ENCODE measurements at places on chromosomes 5 and 9. TPM values are rescaled to one million over a fixed set of nuclear protein-coding genes. Genes with fewer than 3 reads are reported as not detected.

The LHFPL2 gene
- 30.1 TPM for total RNA-seq

DNA sequence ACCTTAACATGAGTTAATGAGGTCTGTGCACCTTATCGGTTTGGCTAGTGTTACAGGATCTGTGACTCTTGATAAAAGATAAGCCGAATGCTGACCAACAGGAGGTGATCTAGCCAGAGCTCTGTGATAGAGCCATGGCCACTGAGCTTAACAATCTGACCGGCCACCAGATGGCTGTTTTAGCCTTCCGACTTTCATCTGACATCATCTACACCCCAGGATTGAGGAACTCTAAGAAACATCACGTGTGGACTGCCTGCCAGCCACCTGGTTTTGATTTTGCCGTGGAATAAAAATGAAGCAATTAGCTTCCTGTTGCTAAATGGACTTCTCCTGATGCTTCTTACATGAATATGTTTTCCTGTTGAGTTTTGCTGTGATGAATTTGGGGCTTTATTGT is 281.3 kb downstream of the CEMIP2 start:
- no peak overlapping the region for H3K4me3 ChIP-seq
- H3K36me3 ChIP-seq: no peaks in the 10 kb centered on the region
- no peaks in the 10 kb centered on the region for H3K4me1 ChIP-seq
- DNase-seq: no peak

- no peaks in the 10 kb centered on the region for H3K27me3 ChIP-seq
- no peak overlapping the region for H3K4me3 ChIP-seq
- no peak overlapping the region for H3K27ac ChIP-seq
- H3K36me3 ChIP-seq: no peaks in the 10 kb centered on the region
- no peak for DNase-seq
Measured at GRCh38 chr5:111706345-111706744, 50.6 kb downstream of the NREP start.

The SLIT3 gene
- 80.1 TPM for total RNA-seq

GRCh38 chr9:18396102-18396728 is 77.7 kb upstream of the ADAMTSL1 start:
- no peak overlapping the region for H3K27ac ChIP-seq
- H3K4me1 ChIP-seq: peaks cover 21% of the 10 kb centered on the region
- no peak overlapping the region for H3K4me3 ChIP-seq

The PDLIM4 gene
- 50.6 TPM for total RNA-seq

DNA sequence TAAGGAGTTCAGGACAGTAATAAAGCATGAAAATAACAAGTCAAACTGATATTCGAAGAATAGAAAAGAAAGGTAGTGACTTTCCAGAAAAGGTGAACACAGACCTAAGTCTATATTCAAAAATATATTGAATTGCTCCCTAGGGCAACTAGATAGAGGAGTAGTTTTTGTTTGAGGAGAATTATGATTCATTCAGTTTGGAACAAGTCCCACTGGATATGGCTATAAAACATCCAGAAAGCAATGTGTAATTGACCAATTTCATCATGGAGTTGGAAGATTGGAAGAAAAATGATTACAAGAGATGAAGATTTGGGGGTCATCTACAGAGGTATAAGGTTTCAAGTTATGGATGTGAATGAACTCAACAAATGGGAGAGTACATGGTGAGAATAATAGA is 117.5 kb upstream of the ZNF462 start:
- no peak overlapping the region for H3K27ac ChIP-seq
- H3K4me1 ChIP-seq: no peaks in the 10 kb centered on the region
- no peaks in the 10 kb centered on the region for H3K27me3 ChIP-seq
- H3K4me3 ChIP-seq: no peak overlapping the region
- no peak for DNase-seq

The SPINK13 gene
- total RNA-seq: not detected

- DNase-seq: no peak
- no peak overlapping the region for H3K4me3 ChIP-seq
- peaks cover 3% of the 10 kb centered on the region for H3K36me3 ChIP-seq
- no peaks in the 10 kb centered on the region for H3K27me3 ChIP-seq
Measured at GRCh38 chr9:126430124-126430523, 103.5 kb downstream of the MVB12B start.

- no peak for DNase-seq
- H3K27me3 ChIP-seq: no peaks in the 10 kb centered on the region
- H3K4me3 ChIP-seq: no peak overlapping the region
- no peaks in the 10 kb centered on the region for H3K36me3 ChIP-seq
- no peaks in the 10 kb centered on the region for H3K4me1 ChIP-seq
Measured at GRCh38 chr5:39943811-39944210, 519.0 kb upstream of the DAB2 start.

The SLC4A9 gene
- not detected for total RNA-seq

DNA sequence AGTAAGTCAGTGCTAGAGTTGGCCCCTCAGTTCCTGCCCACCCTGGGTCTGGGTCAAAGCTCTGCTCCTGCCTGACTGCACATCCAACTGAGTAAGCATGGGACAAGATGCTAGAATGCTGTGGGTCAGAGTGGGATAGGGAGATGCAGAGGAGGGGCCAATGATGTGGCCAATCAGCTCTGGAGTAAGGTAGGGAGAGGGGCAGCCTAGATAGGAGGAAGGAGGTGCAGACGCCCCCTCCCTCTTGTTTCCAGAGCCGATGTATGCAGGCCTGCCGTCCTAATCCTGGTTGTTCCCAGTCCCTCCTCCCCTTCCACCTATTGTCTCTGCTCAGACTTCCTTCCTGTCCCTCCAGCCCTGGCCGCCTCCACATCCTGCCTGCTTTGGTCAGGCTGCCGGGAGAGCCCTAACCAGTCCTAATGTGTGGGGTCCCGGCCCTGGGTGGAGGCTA is 1.3 kb downstream of the ARAP3 start:
- no peaks in the 10 kb centered on the region for H3K27me3 ChIP-seq
- H3K4me1 ChIP-seq: peaks cover 31% of the 10 kb centered on the region
- peak overlapping the region; percentile 68 for H3K4me3 ChIP-seq
- H3K27ac ChIP-seq: peak overlapping the region; percentile 39
- H3K36me3 ChIP-seq: no peaks in the 10 kb centered on the region

GRCh38 chr9:135440620-135441019 is 39.0 kb upstream of the PPP1R26 start:
- no peak overlapping the region for H3K4me3 ChIP-seq
- peaks cover 16% of the 10 kb centered on the region for H3K4me1 ChIP-seq
- no peak for DNase-seq
- no peaks in the 10 kb centered on the region for H3K27me3 ChIP-seq
- no peaks in the 10 kb centered on the region for H3K36me3 ChIP-seq

GRCh38 chr5:107554776-107555424 is 115.8 kb downstream of the EFNA5 start:
- no peaks in the 10 kb centered on the region for H3K27me3 ChIP-seq
- peaks cover 2% of the 10 kb centered on the region for H3K4me1 ChIP-seq
- no peak overlapping the region for H3K27ac ChIP-seq
- H3K36me3 ChIP-seq: no peaks in the 10 kb centered on the region
- DNase-seq: no peak
- no peak overlapping the region for H3K4me3 ChIP-seq

- H3K36me3 ChIP-seq: no peaks in the 10 kb centered on the region
- DNase-seq: no peak
- no peaks in the 10 kb centered on the region for H3K27me3 ChIP-seq
- H3K27ac ChIP-seq: no peak overlapping the region
- no peaks in the 10 kb centered on the region for H3K4me1 ChIP-seq
- no peak overlapping the region for H3K4me3 ChIP-seq
Measured at GRCh38 chr9:90834828-90835595, 33.4 kb downstream of the SYK start.

- H3K27me3 ChIP-seq: no peaks in the 10 kb centered on the region
- H3K4me3 ChIP-seq: no peak overlapping the region
- no peak overlapping the region for H3K27ac ChIP-seq
Measured at GRCh38 chr9:77593528-77593927, 54.6 kb downstream of the GNA14 start.

The BARX1 gene
- not detected for total RNA-seq

The PCDHB15 gene
- 10.7 TPM for total RNA-seq

- DNase-seq: no peak
- H3K4me1 ChIP-seq: peaks cover 21% of the 10 kb centered on the region
- H3K27ac ChIP-seq: no peak overlapping the region
- H3K4me3 ChIP-seq: no peak overlapping the region
Measured at GRCh38 chr9:124855944-124856765, 2.9 kb downstream of the WDR38 start.

GRCh38 chr5:77230727-77231470 is 20.4 kb downstream of the PDE8B start:
- H3K4me1 ChIP-seq: peaks cover 8% of the 10 kb centered on the region
- no peaks in the 10 kb centered on the region for H3K27me3 ChIP-seq
- H3K36me3 ChIP-seq: no peaks in the 10 kb centered on the region
- no peak overlapping the region for H3K27ac ChIP-seq
- H3K4me3 ChIP-seq: no peak overlapping the region
- DNase-seq: no peak

The NR6A1 gene
- total RNA-seq: 0.71 TPM

- H3K4me1 ChIP-seq: no peaks in the 10 kb centered on the region
- H3K27me3 ChIP-seq: no peaks in the 10 kb centered on the region
- H3K4me3 ChIP-seq: no peak overlapping the region
- H3K36me3 ChIP-seq: no peaks in the 10 kb centered on the region
Measured at GRCh38 chr5:19169426-19169825, 818.6 kb downstream of the CDH18 start.

The RANBP6 gene
- 8.4 TPM for total RNA-seq

- no peaks in the 10 kb centered on the region for H3K27me3 ChIP-seq
- H3K36me3 ChIP-seq: no peaks in the 10 kb centered on the region
- peaks cover 40% of the 10 kb centered on the region for H3K4me1 ChIP-seq
- DNase-seq: no peak
- H3K27ac ChIP-seq: no peak overlapping the region
Measured at GRCh38 chr5:172106511-172107356, 81.3 kb downstream of the STK10 start.

DNA sequence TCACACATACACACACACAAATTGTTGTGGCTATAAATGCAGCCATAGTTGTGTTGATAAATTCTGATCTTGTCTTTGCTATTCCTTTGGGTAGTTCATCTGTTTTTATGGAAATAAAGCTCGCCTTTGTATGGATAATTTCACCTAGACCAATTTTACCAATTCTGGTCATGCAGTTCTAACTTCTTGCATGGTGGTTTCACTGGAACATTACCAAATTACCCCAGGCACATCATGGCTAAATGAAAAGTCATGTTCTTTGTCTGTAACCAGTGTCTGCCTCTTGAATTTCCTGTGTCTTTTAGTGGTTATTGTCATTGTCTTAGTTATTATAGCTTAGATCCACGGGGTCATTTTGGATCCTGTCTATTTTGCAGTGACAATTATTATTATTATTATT is 50.3 kb upstream of the TMC1 start:
- H3K4me3 ChIP-seq: no peak overlapping the region
- H3K36me3 ChIP-seq: no peaks in the 10 kb centered on the region

The TMEM252 gene
- not detected for total RNA-seq

DNA sequence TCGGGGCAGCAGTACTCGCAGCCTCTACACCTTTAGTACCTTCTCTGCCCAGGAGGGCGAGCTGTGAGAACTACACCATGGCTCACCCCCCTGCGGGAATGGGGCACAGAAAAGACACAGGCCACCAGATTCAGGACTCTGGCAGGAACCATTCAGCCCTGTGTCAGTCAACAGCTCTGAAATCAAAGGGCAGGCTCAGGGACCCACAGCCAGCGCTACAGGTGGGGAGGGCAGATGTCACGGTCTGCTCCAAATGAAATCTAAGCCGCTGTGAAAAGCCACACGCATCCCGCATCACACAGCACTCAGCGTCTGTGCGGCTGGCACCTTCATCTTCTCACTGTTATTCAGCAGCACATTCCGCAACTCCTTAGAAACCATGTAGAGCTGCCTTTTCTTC is 27.9 kb downstream of the NSUN2 start:
- H3K36me3 ChIP-seq: peaks cover 78% of the 10 kb centered on the region
- no peak for DNase-seq
- H3K4me1 ChIP-seq: no peaks in the 10 kb centered on the region
- no peak overlapping the region for H3K27ac ChIP-seq

The PCBD2 gene
- 10.4 TPM for total RNA-seq

The NDST1 gene
- total RNA-seq: 131 TPM

GRCh38 chr5:32230356-32231099 is 56.4 kb upstream of the GOLPH3 start:
- no peak overlapping the region for H3K27ac ChIP-seq
- DNase-seq: no peak
- H3K4me3 ChIP-seq: no peak overlapping the region
- H3K36me3 ChIP-seq: peaks cover 12% of the 10 kb centered on the region
- H3K4me1 ChIP-seq: peaks cover 25% of the 10 kb centered on the region

DNA sequence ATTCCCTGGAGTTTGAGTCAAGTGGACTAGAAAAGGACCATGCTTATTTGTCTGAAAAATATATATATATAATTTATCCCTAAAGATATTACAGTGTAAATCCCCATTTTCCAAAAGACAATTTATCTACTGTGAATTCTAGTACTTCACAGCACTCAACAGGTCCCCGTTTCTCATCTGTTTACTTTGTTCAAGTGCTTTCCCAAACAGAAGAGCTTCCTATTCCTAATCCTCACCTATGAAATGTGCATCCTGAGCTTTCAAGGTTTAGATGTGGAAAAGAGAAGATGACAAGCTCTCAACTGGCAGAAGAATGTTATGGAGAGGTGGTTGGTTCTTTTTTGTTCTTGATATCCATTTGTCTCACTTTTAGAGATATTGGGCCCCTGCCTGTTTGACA is 401.6 kb upstream of the ZNF608 start:
- DNase-seq: no peak
- no peak overlapping the region for H3K4me3 ChIP-seq
- no peak overlapping the region for H3K27ac ChIP-seq
- no peaks in the 10 kb centered on the region for H3K36me3 ChIP-seq
- H3K27me3 ChIP-seq: no peaks in the 10 kb centered on the region
- no peaks in the 10 kb centered on the region for H3K4me1 ChIP-seq

DNA sequence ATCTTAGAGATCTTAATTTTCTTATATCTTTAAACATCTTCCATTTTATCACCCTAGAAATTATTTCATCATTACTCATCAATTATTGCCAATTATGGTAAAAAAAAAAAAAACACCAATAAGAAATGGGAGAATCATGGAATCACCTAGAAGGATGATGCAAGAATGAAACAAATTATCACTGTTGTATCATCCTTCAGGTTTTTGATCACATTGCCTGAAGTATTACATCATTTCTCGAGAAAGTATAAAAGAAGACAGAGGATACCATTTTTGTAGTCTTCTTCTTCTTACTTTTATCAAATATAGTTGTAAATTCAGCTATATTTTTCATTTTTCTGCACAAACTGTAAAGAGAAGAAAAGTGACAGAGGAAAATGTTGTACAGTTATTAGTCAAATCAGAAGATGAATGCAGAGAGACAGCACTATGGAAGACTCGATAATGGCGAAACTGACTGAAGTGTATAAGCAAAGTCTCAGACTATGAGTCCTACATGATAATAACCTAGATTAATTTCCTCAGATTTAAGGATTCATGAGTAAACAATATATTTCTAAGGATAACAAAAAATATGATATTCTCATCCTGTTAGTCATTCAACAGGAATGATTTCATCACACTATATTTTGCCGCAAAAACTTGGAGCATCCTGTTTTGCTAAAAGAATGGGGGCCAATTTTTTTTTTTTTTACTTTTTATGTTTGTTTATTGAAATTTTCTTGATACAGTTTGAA is 5.9 kb upstream of the STC2 start:
- H3K4me1 ChIP-seq: peaks cover 7% of the 10 kb centered on the region
- no peak for DNase-seq
- no peaks in the 10 kb centered on the region for H3K36me3 ChIP-seq
- H3K27ac ChIP-seq: no peak overlapping the region
- no peak overlapping the region for H3K4me3 ChIP-seq
- H3K27me3 ChIP-seq: no peaks in the 10 kb centered on the region

GRCh38 chr5:133460172-133460758 is 152.1 kb downstream of the FSTL4 start:
- H3K27ac ChIP-seq: no peak overlapping the region
- H3K27me3 ChIP-seq: no peaks in the 10 kb centered on the region

The LRRC19 gene
- not detected for total RNA-seq

The IL6ST gene
- 490 TPM for total RNA-seq

The POU5F2 gene
- total RNA-seq: 4.6 TPM

GRCh38 chr5:89435347-89435746 is 552.4 kb upstream of the MEF2C start:
- no peaks in the 10 kb centered on the region for H3K36me3 ChIP-seq
- no peak for DNase-seq
- peaks cover 15% of the 10 kb centered on the region for H3K4me1 ChIP-seq
